ENCODE measurements at places on chromosomes 12 and 14.

GRCh38 chr12:20696181-20696905, 1.2 kb downstream of the SLCO1C1 start:
- DNase-seq = peak; percentile 6

DNA sequence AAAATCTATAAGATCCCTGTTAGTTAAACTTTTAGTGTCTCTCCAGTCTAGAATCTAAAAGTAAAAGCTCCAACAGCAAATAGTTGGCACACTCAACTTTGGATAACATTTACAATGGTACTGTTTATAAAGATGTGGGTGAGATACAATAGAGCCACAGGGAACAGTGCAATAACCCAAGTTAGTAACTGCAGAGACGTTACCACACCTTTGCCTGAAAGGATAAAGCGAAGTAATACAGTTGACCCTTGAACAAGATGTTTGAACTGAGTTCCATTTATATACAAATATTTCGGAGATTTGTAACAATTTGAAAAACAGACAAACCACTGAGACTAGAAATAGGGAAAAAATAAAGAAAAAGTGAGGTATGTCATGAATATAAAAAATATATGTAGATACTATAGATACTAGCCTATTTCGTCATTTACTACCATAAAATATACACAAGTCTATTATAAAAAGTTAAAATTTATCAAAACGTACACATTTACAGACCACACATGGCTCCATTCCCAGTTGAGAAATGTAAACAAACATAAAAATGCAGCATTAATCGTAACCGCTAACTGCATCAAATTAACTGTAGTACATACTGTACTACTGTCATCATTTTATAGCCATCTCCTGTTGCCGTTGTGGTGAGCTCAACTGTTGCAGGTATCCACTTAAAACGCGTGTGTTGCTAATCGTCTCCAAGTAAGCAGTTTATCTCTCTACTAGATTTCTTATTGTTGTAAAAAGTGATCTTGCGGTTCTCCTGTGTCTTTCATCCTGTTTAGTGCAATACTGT, 56.5 kb upstream of the HIF1A start:
- DNase-seq = no peak

DNA sequence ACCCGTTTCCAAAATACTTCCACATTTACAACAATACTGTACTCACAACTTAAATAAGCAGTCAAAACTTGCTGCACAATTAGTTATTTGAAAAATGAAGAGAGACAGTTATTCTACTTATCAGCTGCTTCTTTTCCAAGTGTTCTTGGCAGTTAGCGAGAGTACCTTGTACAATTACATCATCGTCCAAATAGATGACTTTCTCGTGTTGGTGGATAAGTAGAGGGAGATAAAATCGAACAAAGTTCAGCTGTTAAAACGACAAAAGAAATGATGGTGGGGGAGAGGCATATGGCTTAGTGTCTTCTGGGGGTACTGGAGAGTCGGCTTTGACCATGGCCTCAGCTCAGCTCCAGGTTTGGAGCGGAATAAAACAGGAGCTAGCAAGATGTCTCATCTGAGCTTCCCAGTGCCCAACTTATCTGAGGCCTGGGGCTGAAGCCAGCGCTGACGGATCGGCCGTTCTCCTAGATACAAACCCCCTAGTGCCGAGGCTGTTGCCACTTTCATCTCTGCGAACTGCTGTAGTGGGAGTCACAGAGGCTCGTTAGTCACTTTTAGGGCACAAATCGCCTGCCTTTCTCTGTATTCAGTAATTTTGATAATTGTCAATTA, 31.7 kb downstream of the TDG start:
- no peak for DNase-seq

DNA sequence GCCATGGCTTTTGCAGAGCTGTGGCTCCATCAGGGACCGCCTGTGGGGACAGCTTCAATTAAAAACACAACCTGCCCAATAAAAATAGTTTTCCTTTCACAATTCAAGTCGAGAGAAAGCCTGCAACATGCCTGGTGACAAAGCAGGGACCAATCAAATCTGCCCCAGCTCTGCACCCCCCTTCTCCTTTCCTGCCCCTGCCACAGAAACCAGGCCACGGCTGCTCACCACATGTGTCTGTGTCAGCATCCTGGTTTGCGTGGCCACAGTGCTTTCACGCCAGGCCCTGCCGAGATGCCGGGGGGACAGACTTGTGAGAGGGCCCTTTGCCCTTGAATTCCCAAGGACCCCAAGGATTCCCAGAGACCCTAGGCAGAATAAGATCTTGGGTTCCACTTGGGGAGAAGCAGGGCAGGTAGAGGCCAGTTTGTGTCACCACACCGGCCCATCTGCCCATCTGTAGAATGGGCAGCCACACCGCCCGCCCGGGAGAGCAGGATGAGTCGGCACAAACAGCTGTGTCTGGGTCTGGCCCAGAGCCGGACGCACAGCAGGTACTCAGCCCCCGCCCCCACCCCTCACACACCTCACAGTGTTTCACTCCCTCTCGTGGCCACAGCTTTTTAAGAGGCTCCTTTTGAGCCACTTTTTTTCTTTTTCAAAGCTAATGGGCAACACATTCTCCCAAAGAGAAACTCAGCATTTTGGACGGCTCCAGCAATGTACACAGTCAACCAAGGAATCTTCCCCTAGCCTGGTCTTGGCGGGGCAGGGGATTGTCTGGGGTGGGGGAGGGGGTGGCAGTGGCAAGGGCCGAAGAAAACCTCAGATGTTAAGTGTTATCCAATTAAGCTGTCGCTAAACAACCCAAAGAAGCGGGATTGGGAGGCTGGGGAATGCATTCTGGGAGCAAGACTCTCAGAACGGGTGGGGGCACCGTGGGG, 41.5 kb downstream of the BCL11B start:
- DNase-seq = no peak

- DNase-seq = no peak
These were observed 127.9 kb downstream of the EFCAB11 start for GRCh38 chr14:89826596-89826995.

- DNase-seq = no peak
These were observed 60.7 kb upstream of the GZMB start for GRCh38 chr14:24694680-24695079.

- DNase-seq = no peak
These were observed 9.8 kb downstream of the FRMD6 start for GRCh38 chr14:51661504-51661903.

- DNase-seq = no peak
These were observed 71.9 kb downstream of the NTF3 start for GRCh38 chr12:5503774-5504173.

DNA sequence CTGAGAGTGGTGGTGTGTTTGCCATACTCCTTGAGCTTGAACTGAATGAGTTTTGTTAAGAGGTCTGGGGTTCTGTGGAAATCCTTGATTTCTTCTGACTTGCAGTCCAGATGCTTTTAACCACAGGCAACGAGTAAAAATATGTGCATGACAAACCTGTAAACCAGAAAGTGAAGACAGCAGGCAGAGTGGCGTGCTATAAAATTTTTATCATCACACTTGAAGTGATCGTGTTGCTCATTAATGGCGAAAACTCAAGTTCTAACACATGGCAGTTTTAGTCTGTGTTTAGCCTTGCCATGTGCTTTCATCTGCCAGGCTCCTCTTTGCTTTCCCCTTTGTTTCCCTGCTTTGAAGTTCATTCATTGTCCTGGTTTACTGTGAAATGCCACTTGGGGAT, 28.0 kb downstream of the TXNRD1 start:
- DNase-seq = no peak

GRCh38 chr12:117574655-117575054, 213.2 kb upstream of the NOS1 start:
- DNase-seq = peak; percentile 45

GRCh38 chr14:49875640-49876198, 17.2 kb upstream of the ARF6 start:
- no peak for DNase-seq

- DNase-seq = peak; percentile 87
These were observed 14.1 kb upstream of the NUMB start for GRCh38 chr14:73472185-73473114.

DNA sequence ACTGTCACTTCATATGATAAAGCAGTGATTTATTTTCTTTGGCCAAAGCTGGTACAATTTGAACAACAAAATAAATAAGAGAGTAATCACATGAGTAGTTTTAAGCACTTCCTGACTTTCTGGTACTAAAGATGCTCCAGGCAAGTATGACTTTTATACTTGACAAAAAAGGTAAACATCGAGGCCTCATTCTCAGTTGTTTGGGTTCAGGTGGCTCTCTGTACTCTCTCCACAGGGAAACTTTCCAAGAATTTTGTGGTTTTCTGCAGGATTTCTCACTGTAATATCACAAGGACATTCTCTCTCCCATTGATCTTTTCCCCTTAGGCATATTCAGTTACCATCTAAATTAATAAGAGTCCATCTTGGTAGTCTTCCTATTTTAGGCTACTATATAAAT, 26.6 kb upstream of the KCNC2 start:
- no peak for DNase-seq
